ENCODE measurements at places on chromosomes 13 and 19. TPM values are rescaled to one million over a fixed set of nuclear protein-coding genes. Genes with fewer than 3 reads are reported as not detected.

Gene ZNF878
- total RNA-seq, result 0.49 TPM

Gene C19orf85
- total RNA-seq, result not detected

Gene ZSCAN1
- not detected for total RNA-seq

Gene PCSK4
- 1.6 TPM for total RNA-seq

Gene VAV1
- total RNA-seq, result 78.9 TPM

Gene TYROBP
- not detected for total RNA-seq

Gene GPC5
- total RNA-seq, result 0.07 TPM

Gene DNMT1
- 414 TPM for total RNA-seq

Gene GRIN3B
- not detected for total RNA-seq

Gene CD37
- 134 TPM for total RNA-seq

Gene F2RL3
- not detected for total RNA-seq

Gene C5AR2
- total RNA-seq, result not detected

Gene KLK13
- total RNA-seq, result not detected

Gene ZIM2
- not detected for total RNA-seq

Gene IGFL1
- not detected for total RNA-seq

Gene PSG7
- not detected for total RNA-seq
